ENCODE measurements at places on chromosomes 6 and 20.

DNA sequence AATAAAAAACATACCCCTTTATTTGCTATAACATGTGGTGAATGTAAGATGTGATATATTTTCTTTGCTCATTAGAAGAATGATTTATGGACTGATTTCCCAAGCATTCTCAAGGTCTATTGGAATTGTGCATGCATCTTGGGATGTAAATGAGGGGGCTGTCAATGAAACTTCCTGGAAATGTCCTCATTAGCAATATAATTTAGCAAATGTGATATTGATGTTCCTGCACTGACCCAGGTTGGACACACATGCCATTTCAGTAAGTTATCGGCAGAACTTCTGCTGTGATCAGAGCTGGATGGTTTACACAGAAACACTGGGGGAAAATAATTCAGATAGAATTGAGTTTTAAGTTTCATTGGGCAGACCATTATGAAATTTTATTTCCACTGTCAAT lies 99.9 kb downstream of the ELOVL4 start:
- no peak for DNase-seq

- DNase-seq: no peak
These were observed 443.8 kb upstream of the GJE1 start for GRCh38 chr6:141688916-141689315.

DNA sequence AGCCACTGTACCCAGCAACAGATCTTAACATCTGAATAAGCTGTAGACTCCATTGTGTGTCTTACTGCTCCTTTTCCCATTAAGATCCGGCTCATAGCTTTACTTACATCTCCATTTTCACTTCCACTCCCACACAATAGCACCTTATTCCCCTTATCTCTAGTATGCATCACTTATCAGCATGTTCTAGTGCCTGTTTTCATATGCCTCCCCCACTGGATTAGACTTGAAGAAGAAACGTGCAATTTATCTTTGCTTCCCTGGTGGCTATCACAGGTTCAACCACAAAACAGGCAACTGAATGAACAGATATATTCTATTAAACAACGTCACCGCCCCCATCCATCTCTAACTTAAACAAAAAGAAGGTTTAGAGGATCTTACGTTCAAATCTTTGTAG lies 12.1 kb downstream of the SSR1 start:
- no peak for DNase-seq

DNA sequence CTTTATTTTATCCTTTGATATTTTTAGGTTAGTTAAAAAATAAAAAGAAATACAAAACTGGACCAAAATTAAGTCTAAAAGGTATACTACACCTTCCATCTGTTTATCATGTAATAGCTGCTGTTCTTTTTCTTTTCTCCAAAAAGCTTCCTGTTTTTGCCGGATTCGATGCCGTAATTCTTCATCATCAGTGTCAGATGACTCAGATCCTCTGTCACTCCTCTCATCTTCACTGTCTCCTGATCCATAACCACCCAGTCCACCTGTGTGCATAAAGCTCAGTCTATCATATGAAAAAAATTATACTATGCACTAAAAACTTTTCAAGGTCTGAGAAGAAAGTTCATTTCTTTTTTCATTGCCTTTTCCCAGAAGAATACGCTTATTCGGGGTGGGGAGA lies 8.5 kb upstream of the COQ3 start:
- no peak for DNase-seq

DNA sequence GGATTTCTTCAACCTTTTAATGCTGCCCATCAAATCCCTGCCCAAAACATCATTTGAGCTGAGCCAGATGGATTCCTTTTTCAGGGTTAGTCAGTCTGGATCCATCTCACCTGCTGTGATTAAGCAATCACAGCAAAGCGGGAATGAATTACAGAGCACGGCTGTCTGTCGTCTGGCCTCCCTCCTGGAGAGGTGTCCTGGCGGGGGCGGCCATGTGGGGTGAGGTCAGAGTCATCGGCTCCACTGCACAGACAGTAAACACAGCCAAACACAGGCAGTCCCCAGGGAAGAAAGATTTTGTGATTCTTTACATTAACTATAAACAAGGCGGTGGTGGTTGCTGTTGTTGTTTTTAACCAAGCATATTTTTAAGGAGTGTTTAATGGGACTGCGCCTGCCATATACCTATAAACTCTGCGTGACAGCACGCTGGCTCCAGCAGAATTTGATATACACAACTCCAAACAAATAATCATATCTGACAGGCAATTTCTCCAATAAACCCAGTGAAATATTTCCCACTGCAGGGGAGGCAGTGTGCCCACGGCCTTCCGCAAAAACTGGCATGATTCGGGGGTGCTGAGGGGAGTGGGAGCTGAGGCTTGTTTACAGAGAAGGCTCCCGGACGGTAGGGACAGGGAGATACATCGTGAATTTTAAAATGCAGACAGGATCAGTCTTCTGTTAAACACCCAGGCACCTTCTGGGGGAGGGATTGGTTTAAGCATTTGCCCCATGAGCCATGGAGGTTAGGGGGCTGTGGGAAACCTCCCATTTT lies 232.0 kb upstream of the PMEPA1 start:
- no peak for DNase-seq

GRCh38 chr6:28446818-28447511 lies 3.7 kb upstream of the ZSCAN23 start:
- DNase-seq: no peak

GRCh38 chr20:33909331-33909921 lies 84.3 kb upstream of the RALY start:
- DNase-seq: no peak
